ENCODE measurements at places on chromosomes 6 and 20.

DNA sequence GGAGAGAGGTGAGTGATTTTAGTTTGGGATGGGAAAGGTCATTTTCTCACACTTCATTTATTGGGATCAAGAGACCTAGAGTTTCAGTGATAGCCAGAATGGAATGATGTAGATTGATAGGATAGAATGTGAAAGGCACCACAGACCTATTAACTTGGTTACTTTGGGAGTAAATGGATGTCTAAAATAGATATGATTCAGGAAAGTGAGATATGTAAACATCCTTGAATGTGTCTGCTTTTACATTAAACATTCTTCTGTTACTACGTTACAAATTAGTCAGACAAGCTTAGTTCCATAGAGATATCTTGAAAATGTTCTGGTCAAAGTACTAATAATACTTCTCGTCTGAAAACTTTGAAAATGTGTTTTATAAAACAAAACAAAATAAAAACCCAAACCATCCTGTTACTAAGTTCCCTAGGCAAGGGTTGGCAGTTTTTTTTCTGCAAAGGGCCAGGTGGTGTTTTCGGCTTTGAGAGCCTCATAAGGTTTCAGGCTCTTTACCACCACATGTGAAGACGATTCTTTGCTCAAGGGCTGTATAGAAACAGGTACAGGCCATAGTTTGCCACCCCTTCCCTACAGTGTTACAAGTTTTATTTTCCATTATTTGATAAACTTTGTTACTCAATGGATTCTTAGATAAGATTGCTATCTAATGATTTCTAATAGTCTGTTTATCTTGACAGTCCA, 3.4 kb downstream of the CYB5R4 start:
- DNase-seq: no peak

DNA sequence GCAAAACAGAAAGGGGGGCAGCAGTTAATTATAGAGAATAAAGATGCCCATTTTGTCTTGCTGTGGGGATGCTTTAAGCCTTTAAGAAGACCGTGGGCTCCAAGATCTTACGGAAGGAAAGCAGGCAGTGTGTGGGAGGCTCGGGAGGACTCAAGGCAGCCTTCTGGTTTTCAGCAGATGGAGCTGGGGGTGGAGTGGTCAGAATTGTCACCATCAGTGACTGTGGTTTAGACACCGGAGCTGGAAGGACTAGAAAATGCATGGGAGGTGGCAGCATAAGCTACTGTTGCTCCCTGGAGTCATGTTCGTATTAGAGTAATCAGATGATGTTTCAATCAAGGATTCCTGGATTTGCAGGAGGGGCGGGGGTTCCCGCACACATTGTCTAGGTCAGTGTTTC, 3.7 kb downstream of the PHACTR1 start:
- no peak for DNase-seq

DNA sequence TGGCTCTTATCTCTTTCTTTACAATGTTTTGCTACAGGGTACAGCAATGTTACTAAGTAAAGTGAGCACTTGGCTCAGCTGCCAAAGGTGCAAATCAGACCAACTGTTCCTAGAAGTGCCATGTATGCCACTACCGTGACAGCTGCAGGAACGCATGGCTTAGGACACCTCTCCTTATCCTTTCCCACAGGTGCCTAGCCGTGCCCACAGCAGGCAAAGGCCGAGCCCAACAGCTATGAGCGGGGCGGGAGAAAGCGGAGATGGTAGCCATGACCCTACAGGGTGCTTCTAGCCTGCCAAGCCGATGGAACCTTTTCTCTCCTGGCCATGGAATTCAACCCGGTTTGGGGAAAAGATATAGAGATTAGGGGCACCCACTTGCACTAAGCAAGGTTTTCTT, 97.1 kb downstream of the FAXC start:
- DNase-seq: no peak

GRCh38 chr6:17928514-17929430, 58.7 kb downstream of the KIF13A start:
- DNase-seq: no peak

DNA sequence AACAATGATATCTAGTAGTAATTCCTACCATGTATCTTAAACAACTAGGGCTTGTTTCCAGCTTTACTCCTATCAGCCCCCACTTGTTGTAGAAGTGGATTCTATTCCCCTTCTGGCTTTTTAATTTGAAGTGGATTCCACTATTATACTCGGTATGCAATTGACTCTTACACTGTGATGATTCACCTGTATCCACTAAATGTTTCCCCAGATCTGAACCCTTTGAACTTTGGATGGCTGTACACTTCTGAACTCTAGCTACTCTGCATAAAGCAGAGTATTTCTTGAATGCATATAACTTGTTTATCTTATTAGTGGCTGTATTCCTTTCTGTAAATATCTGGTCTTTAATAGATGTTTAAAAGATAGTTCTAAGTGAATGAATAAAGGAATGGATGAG, 538.4 kb upstream of the NRSN1 start:
- no peak for DNase-seq

DNA sequence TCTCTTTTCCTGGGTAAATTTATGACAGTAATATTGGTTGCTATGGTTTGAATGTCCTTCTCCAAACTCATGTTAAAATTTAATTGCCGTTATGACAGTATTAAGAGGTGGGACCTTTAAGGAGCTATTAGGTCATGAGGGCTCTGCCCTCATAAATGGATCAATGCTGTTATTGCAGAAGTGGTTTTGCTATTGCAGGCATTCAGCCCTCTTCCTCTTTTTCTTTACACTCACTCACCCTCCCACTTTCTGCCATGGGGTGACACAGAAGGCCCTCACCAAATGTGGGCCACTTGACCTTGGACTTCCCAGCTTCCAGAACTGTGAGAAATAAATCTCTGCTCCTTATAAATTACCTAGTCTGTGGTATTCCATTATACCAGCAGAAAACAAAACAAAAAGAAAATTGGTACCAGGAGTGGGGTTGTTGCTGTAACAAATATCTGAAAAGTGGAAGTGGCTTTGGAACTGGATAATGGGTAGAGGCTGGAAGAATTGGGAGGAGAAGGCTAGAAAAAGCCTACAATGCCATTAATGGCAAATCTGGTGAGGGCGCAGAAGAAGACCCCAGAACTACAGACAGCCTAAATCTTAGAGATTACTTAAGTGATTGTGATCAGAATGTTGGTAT, 24.8 kb upstream of the IGF2R start:
- DNase-seq: no peak

DNA sequence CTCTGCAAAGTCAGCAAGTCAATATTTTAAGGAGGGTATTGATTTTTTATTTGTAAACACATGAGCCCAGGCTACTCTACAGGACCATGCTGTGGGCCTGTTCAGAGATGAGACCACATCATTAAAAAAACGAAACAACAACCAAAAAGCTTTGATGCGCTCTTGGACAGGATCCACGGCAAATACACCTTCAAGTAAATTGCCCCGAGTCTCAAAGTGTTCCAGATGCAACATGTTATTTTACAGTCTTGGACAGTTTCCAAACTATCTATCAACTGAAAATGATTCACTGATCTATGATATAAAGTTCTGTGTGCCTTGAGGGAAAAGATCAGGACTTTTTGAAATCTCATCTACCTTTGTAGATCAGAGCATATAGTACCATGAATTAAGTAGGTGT, 25.8 kb upstream of the CARMIL1 start:
- no peak for DNase-seq

- no peak for DNase-seq
These were observed 13.7 kb upstream of the SNPH start for GRCh38 chr20:1252416-1252815.

DNA sequence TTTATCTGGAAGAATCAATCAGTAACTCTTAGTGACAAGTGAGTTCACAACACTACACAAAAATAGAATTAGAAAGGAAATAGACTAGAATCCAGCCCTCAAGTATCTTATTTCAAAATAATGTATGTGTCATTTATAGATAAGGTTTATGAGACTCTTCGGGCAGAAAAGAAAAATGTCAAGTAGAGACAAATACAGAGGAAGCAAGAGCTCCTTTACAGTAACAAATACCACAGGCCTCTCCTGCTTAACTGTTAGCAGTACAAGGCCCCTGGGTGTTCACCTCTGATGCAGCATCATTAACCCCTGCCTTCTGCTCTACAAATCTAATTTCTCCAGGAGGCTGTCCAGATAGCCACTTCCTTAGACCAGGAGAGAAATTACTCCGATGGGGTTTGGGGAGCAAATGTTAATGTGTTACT, 76.7 kb downstream of the UBE3D start:
- no peak for DNase-seq

GRCh38 chr6:168815229-168815628, 374.2 kb downstream of the SMOC2 start:
- DNase-seq: no peak

DNA sequence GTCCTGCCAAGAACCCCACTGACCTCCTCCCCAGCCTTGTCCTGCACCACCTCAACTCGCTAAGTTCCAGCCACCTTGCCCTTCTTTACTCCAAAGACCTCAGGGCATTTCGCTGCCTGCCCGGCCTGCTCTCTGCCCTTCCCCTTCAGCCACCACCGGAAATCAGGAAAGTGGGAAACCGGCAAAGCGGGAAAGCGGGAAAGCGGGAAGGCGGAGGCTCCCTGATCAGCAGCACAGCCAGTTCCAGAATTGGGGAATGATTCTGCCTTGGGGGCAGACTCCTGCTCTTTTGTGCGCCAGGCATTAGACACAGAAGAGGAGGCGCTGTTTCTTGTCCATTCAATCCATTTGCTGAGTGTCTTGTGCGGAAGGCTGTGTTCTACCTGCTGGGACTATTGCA, 111.3 kb downstream of the ZDHHC14 start:
- no peak for DNase-seq

DNA sequence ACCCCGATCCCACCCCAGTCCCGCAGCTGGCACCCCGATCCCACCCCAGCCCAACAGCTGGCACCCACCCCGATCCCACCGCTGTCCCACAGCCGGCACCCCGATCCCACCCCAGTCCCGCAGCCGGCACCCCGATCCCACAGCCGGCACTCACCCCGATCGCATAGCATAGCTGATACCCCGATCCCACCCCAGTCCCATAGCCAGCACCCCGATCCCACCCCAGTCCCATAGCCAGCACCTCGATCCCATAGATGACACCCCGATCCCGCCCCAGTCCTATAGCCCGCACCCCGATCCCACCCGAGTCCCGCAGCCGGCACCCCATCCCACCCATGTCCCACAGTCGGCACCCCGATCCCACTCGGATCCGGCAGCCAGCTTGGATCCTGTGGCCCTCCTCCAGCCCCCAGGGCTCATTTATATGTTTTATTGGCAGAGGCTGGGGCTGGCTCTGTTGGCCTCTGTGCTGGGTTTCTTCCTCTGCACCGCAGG, 897 bp upstream of the GMEB2 start:
- no peak for DNase-seq

DNA sequence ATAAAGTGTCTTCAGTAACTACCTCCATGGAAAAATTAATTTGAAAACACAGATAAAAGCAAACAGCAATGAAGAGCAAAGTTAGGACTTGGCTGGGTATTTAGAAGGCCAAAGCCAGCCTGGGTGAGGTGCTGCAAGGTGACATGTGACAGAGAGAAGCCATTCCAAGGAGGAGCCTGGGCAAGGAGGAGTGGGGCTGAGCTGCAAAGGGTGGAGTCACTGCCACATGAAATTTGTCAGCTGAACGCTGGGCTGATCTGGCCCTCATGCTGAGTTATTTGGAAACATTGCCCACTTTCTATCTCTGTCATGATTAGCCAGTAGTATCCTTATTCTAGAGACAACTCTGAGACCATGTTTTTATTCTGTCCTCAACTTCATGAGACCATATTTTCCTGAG, 76.3 kb downstream of the PERP start:
- no peak for DNase-seq

- DNase-seq: no peak
These were observed 65.9 kb downstream of the CBFA2T2 start for GRCh38 chr20:33555755-33556154.

DNA sequence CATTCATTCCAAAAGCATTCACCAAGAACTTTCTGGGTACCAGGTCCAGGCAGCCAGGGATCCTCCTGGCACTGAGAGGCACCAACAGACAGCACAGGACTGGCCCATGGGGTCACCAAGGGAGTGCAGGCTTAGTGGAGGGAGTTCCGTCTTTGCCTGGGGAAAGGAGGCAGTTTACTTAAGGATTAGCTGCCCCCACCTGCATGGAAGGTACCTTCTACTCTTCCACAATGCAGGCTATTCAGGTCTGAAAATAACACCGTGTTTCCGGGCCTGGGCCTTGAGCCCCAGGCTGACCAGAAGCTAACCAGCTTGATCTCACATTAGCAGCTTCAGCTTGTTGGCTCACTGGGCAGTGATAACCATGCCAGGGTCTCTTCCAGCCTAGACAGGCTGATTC, 199.4 kb downstream of the FOXA2 start:
- DNase-seq: no peak

GRCh38 chr20:49252556-49253350, 25.1 kb downstream of the ZNFX1 start:
- DNase-seq: no peak
